ENCODE measurements at places on chromosomes 5 and 9.
A peak's percentile ranks its signal among the peaks of the same experiment; 100 is the strongest.

GRCh38 chr9:22257026-22257816 is 189.4 kb upstream of the DMRTA1 start:
- DNase-seq = no peak

DNA sequence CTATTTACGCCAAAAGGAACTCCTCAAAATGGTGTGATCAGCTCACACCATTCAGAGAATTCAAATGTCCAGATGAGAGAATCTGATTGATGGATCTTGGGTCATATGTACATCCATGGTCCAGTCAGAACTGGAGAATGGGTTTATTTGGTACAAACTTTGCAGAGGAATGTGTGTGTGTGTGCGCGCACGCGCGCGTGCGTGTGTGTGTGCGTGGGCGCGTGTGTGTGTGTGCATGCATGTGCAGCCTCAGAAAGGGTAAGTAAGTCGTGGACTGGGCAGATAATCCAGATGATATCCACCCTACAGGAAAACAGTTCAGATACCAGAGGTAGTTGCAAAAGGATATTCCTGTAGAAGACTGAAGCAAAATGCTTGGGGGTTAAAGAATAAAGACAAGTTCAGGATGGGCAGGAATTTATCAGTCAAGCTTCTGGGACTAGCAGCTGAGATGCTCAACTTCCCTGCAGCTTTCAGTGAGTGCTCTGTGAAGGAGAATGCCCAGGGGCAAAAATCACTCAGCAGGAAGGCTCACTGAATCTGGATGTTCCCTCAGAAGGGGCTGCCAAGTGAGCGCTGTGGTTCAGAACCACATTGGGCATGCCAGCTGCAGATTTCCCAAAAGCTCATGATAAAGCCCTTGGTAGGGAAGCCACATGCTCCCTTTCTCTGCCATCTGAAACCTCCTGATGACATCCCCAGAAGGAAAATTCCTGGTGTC is 440.5 kb upstream of the SGCD start:
- DNase-seq = no peak

DNA sequence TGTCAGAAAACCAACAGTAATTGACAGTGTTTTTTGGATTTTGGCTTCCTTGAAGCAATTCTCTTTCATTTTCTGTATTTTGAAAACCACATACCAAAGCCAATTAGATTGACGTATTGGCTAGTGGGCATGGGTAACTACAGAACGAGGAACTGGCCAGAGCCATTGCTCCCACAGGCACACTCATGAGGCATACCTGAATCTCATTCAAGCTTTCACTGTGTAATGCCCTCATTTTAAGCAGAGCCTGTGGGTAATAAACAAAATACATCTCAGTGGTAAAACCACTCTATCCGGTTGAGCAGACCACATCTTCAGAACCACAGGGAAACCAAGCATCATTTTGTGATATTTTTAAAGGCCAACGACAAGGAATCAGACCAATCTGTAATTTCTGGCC is 394.1 kb downstream of the ZNF608 start:
- no peak for DNase-seq

DNA sequence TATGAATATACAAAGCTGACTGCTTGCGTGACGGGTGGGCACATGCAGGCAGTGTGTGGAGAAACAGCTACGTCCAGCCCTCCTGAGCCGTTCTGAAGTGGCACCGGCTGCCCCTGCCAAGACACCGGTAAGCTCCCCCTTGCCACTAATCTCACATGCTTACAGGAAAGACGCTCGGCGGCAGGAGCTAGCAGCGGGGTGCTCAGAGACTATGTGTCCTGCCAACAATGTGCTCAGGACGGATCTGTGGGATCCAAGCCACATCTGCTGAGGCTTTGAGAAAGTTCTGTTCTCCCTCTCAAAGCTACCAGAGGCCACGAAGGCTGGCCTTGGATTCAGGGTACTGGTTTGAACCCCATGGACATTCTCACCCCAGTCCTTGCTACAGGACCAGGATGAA is 157.2 kb upstream of the PHYKPL start:
- no peak for DNase-seq

GRCh38 chr5:94376672-94377345 is 241.6 kb downstream of the KIAA0825 start:
- no peak for DNase-seq

DNA sequence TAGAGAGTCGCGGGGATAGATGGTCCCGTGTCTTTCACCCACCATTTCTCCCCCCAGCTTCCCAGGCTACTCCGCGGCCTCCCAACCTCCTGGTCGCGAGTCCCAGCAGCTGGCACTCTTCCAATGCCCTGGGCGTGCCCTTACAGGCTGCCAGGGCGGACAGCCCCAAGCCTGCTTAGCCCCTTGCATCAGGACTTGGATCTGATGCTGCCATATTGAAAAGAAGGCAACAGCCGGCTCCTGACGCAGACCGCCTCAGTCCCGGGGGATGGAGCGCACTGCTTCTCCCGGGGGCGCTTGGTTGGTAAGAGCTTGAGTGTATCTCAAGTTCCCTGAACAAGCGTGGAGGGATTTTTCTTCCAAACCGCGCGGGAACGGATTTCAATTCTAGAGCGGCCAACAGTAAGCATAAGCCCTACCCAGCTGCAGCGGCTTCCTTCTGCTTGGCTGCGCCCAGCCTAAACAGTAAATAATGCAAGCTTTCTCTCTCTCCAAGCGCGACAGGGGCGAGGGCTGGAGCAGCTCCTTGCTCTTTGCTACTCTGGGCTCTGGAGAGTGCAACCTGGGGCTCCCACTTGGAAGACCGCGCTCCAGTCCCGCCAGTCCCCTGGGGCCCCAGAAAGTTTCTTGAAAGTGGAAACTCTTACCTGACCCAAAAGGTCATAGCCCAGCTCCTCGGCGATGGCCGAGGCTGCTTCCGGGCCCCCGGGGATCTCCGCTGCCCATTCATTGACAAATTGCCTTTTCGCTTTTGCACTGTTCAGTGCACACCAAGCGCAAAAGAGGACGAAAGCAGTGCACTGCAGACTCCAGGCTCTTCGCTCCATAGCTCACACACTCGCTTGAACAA is 607 bp downstream of the PCSK1 start:
- DNase-seq = peak; percentile 28

DNA sequence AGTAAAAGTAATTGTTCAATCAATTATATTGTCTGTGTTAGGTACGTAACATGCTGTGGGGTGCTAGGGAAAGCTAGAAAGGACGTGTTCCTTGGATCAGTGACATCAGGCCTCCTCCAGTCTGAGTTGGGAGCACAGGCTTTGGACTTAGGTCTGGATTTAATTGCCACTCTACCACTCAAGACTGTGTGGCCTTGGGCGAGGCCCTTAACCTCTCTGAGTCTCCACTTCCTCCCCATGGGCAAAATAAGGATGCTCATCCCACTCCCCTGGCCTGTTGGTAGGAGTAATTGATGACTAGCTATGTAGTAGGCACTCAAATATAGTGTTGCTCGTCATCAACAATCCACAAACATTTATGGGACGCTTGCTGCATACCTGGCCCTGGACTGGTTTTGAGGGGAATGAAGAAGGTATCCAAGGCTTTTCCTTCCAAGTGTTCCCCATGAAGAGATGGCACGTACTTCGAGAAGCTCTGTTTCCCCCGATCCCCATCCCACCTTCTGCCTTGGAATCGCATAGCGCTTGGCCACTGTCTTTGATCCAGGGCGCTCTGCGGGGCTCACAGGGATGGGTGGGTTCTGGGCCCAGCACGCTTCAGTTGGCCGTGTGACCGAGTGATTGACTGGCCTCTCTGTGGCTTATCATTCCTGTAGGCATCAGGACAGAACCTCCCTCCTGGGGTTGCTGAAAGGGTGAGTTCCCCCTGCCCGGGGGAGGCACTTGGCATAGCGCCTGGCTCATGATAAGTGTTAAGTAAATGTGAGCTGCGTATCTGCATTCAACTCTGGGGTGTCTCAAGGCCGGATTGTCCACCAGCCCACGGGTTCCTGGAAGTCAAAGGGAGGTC is 8.1 kb downstream of the FGF18 start:
- no peak for DNase-seq

- DNase-seq = no peak
These were observed 20.3 kb upstream of the ABCA1 start for GRCh38 chr9:104948277-104948676.

DNA sequence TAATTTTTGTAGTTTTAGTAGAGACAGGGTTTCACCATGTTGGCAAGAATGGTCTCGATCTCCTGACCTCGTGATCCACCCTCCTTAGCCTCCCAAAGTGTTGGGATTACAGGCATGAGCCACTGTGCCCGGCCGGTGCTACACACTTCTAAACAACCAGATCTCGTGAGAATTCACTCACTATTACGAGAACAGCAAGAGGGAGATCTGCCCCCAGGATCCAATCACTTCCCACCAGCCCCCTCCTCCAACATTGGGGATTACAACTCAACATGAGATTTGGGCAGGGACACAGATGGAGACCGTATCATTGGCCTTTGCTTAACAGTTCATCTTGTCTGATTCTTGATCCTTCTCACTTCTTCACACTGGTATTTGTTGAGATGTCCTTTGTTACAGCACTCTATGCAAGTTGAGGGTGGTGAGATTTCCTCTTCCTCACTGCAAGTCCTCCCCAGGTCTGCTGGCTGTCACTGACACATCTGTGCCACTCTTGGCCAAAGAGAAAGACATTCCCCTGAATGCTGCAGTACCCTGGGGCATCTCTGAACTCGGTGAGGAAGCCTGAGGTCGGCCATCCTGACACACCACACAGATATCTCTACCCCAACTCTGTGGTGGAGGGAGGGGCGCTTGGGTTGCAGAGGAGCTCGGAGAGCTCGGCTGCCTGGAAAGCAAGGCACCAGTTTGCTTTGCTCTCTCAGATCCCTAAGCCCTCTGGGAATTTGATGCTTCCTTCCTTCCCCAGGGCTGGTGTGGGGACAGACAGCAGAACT is 4.2 kb upstream of the SUB1 start:
- DNase-seq = no peak

DNA sequence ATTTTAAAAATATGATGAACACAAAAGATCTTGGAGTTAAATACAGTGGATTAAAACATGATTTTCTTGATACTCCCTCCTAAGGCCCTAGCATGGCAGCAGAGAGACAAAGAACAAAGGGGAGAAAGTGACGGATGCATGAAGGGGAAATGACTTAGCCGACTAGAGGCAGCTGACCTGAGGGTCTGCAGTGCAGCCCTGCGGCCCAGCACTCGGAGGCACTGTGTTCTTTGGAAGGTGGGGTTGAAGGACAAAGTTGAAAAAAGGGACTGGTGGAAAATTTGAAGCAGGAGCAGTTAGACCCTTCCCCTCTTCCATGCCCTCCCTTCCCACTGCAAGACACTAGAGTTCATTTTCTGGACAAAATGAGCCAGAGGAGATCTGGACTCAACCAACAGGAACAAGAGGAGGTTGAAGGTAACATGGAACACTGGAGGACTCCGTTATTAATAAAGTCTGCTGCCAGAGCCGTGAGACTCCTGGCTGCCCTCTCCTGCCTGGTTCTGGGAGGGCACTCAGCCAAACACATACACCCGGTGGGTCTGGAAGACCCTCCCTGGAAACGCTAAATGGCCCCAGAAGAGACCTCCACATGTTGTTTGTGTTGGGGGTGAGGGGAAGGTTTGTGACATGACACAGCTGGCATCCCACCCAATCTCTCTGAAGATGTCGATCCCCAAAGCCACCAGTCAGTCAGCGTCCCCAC is 98.1 kb downstream of the JMY start:
- DNase-seq = no peak

DNA sequence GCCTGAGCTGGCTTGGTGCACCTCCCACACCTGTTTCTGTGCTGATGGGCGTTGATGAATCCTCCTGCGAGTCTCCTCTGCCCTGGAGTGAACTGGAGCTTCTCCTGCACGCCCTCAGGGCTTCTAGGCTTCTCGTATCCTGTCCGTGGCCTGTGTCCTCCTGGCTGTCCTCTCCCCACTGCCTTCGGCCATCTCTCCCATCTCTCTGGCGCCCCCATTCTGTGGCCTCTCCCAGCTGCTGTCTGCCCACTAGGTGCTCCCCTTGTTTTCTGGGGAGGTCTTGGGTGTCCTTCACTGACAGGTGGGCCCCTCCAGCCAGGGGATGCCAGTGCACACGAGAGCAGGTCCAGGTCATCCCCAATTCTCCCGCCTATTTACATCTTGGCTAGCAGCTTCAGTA is 28.8 kb downstream of the AHRR start:
- peak; percentile 16 for DNase-seq

- no peak for DNase-seq
These were observed 68.3 kb downstream of the SERINC5 start for GRCh38 chr5:80187421-80188090.

DNA sequence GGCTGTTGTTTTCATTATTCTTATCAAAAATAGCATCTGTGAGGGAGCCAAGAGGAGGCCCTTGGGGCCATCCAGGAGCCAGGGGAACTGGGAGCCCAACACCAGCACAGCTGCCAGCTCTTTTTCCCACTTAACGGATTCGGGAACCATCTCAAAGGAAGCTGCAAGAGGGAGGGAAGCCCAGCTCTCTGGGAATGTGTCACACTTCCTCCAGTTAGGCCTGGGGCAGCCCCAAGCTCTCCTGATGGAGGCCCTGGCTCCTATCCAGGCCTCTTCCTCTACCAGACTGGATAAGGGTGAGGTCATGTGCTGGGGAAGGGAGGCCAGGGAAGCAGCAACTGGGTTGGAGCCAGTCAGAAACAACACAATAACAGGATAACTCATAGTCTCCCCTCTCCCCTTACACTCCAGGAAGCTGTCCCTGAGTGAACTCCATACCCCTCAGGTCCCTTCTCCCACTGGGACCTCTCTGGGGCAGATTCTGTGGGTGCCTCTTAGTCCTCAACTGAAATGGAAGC is 12.7 kb downstream of the CSF2 start:
- no peak for DNase-seq

GRCh38 chr5:19608444-19609002 is 379.5 kb downstream of the CDH18 start:
- DNase-seq = no peak

GRCh38 chr9:87471746-87472145 is 25.9 kb upstream of the DAPK1 start:
- no peak for DNase-seq

DNA sequence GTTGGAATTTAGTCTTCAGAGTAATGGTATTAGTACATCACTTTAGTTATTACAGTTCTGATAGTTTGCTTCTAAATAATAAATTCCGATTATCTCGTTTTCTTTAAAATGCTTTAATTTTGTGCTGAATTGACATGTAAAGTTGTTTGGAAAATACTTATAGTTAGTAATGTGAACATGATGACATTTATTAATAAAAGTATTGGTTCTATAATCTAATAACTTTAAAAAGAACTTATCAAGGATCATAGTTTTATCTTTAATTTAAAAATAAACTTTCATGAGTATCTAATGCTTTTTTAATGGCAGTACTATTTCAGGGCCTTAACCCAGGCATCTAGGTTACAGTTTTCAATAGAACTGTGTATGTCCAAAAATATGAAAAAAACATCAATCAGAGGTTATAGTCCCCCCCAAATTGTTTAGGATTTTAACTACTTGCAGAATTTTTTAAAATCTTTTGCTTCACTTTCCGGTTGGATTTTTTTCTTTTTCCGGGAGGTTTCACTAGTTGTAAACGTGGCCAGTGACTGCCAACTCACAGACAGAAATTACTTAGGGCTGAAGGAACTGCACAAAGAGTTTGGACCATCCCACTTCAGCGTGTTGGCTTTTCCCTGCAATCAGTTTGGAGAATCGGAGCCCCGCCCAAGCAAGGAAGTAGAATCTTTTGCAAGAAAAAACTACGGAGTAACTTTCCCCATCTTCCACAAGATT is 680 bp downstream of the GPX8 start:
- DNase-seq = no peak

All from GM10248 (cell line).